Pons (tissue), 1 donor: ENCODE measurements at places on chromosomes 5 and 9.
A peak's percentile ranks its signal among the peaks of the same experiment; 100 is the strongest.

DNA sequence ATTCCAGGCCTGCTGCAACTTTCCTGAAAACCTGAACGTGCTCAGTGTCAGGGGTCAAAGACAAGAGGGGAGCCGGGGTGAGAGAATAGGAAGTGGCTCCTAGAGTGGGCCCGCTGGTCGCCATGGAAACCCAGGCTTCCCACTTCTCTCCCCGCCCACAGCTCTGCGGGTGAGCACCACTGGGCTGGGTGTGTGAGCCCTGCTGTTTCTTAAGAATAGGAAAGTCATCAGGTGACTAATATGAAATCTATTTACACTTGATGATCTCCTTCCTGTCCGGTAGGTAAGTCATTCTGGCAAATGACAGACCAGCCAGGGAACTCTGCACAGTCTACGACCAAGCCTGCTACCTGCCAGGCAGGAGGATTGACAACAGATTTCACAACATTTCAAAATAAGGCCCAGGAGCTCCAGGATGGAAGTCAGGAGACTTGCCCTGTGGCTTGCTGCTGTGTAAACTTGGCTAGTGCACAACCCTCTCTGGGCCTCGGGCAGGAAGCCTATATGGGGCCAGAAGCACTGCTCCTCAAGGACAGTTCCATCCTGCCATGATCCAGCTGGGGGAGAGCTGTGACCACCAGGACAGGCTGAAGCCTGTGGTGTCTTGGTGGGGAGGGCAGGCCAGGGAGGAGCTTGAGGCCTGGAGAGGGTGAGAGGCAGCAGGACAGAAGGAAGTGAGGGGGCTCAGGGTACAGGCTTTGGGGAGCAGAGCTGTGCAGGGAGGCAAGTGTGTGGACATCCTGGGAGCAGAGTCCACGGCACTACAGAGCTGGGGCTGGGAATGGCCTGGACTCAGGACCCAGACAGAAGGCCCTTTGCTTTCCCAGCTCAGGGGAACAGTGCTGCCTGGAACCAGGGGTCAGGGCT is 60.6 kb downstream of the SHB start:
- no peak for DNase-seq

DNA sequence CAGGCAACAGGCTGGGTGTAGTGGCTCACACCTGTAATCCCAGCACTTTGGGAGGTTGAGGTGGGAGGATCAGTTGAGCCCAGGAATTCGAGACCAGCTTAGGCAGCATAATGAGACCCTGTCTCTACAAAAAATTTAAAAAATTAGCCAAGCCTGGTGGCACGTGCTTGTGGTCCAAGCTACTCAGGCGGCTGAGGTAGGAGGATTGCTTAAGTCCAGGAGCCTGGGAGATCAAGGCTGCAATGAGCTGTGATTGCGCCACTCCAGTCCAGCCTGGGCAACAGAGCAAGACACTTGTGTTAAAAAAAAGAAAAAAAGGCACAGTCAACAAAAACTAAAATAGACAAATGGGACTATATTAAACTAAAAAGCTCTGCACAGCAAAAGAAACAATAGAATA is 29.3 kb downstream of the ATP6V0E1 start:
- DNase-seq = no peak

GRCh38 chr9:115997923-115998322 is 155.7 kb upstream of the PAPPA start:
- no peak for DNase-seq

- DNase-seq = no peak
These were observed 104.4 kb upstream of the FCN2 start for GRCh38 chr9:134776080-134776796.

- DNase-seq = no peak
These were observed 99.3 kb downstream of the CCDC192 start for GRCh38 chr5:127802477-127802865.

DNA sequence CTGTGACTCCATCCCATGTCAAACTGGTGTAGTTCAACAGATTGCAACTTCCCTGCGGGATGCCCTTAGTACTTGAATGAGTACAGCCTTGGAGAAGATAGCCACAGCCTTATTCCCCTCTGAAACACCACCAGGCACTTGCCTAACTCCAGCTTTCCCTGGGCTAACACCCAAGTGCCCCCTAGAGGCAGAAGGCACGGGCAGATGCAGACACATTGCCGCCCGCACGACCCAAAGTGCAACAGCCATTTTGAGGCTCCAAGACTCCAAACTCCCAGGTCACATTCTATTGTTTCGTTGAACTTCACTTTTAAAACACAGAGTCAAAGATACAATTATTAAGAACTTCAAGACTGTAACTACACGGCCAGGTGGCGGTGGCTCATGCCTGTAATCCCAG is 163.6 kb upstream of the CDH6 start:
- no peak for DNase-seq

DNA sequence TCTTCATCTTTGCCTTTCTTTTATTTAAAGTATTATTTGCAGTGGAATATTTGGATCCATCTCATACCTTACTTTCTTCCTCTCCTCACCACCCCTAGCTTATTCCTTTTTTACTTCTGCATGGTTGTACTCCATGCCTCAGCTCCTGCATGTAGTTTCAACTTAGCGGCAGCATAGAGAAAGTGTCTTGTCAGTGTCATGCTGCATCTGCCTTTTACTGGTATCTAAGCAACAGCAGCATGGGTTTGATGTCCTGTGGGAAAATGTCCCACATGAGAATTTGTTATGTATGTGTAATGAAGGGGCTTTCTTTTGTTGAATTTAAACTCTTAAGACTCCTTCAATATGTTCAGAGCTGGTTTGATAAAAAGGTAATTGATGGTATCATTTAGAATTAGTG is 20.6 kb downstream of the TCERG1 start:
- no peak for DNase-seq

GRCh38 chr9:90458485-90458884 is 184.1 kb downstream of the DIRAS2 start:
- DNase-seq = no peak

DNA sequence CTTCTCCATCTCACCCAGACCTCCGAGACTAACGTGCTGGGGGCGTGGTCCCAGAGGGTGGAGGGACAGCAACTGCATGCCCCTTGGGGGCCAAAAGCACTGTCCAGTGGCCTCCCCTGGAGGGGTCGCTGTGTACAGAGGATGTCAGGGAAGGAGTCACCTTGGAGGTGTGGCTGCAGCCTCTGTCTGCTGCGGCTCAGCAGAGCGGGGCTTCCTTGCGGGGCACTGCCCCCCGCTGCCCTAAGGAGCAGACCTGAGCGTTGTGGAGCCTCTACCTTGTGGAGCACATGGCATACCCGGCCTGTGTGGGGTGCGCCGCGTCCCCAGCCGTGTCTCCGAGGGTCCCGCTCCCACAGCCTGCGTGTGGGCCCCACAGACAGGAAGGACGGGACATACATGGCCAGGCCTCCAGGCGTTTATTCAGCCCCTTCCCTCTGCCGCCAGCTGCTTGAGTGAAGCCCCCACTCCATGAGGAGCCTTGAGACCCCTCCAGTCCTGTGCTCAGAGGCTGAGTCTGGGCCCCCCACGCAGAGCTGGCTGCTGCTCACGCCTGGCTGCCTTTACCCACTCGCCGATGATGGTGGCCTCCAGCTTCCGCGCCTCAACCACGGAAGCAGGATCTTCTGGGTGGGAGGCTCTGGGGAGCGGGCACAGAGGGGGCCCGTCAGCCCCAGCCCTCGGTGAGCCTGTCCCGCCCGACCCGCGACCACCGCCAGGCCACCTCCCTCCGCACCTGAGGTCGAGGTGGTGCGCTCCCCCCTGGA is 4.2 kb downstream of the DPP7 start:
- DNase-seq = no peak

DNA sequence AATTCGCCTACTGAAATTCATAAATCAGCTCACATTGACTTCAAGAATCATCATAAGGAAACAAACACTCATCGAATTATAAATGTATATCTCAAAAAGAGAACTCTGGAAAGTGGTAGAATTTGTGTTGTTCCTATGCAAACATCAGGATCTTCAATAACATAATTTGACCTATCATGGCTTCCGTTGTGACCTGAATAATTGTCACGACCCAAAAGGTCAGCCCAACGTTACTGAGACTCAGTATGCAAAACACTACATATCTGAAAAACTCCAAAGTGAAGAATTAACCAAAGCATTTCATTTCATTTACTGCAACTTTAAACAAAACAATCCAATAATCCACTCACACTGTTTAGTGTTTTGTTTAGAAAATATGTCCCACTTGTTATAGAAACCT is 1.2 kb downstream of the RAPGEF6 start:
- DNase-seq = peak; percentile 53

DNA sequence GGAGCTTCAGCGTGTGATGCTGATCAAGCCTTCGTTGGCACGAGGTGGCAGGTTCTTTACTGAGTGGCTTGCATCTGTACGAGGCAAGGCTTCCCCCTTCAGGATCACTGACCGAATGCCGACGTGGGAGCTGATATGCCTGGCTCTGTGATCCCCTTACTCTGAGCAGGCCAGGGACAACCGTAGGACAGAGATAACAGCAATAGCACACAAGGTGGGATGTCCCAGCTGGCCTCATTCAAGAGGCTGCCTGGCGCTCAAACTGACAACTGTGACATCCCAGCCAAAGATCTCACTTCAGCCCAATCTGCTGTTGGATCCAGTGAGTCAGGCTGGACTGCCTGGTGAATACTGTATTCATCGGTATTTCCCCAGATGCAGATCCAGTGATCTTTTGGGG is 199.4 kb upstream of the PANK3 start:
- no peak for DNase-seq
